ENCODE measurements at places on chromosomes 2 and 18. TPM values are rescaled to one million over a fixed set of nuclear protein-coding genes. Genes with fewer than 3 reads are reported as not detected.

DNA sequence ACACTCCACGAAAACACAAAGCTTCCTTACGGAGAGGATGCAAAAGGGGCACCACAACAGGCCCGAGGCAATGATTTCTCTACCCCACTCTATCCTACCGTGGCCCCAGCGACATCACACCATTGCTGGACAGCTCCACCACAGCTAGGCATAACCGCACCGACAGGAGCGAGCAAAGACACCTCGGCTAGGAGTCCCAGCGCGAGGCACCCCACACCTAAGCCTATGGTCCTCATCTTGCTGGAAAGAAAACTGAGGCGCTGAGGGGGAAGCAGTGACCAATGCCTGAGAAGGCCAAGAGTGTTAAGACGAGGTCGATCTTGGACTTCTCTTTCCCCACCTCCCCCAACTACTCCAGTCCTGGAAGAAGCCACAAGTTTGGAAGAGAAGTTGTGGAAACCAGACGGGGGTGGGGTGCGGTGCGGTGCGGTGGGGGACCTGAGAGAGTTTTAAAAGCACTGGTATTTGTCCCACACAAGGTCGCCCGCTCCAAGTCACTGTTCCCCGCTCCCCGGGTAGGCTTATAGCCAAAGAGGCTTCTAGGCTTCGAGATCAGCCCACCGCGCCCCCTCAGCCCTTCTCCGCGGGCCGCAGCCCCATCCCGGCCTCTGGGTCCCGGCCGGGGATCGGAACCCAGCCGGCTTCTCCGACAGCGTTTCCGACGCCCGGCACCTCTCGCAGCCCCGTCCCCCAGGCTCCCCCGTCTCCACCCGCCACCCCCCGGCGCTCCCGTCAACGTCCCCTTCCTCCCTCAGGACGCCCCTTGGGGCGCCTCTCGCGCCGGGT lies 766 bp downstream of the PDE6D start:
- no peak for DNase-seq

- DNase-seq = no peak
Measured at GRCh38 chr18:75351409-75351808, 76.1 kb downstream of the SMIM21 start.

GRCh38 chr2:191171708-191172355 lies 21.0 kb upstream of the STAT4 start:
- no peak for DNase-seq

DNA sequence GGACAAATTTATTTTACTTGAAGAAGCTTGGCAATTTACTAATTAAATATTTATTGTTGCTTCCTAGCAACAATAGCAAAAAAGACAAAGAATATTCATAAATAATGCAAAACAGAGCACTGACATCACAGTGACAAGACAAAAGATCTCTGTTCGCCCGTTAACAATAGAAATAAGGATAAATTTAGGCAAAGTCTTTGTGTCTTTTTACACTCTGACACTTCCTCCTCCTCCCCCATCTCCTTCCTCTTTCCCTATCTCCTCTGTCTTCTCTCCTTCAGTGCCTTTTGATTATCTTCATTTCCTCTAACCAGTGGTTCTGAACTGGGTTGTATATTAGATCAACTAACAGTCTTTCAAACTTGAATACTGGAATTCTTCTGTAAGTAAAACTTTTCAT lies 808.4 kb downstream of the ERBB4 start:
- DNase-seq = no peak

- DNase-seq = no peak
Measured at GRCh38 chr2:154693741-154694340, 4.7 kb upstream of the KCNJ3 start.

DNA sequence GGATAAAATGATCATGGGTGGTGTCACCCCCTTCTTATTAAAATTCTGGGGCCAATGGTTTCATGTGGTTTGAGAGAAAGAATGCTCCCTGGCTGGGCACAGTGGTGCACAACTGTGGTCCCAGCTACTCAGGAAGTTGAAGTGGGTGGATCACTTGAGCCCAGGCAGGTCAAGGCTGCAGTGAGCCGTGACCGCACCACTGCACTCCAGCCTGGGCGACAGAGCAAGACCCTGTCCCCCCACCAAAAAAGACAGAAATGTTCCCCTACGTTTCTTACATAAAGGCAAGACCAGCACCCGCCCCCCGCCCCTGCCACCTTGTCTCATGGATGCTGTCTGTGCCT lies 53.0 kb upstream of the ID2 start:
- no peak for DNase-seq

ZCCHC2 gene
- 35.6 TPM for total RNA-seq

CPO gene
- 208 TPM for total RNA-seq
